ENCODE measurements at places on chromosomes 13 and 19.

- no peak for DNase-seq
These were observed 1.1 kb downstream of the DACH1 start for GRCh38 chr13:71865874-71866334.

- no peak for DNase-seq
These were observed 6.4 kb upstream of the PDE4C start for GRCh38 chr19:18232540-18233223.

- DNase-seq = no peak
These were observed 402.6 kb downstream of the SUCLA2 start for GRCh38 chr13:47598340-47598911.

DNA sequence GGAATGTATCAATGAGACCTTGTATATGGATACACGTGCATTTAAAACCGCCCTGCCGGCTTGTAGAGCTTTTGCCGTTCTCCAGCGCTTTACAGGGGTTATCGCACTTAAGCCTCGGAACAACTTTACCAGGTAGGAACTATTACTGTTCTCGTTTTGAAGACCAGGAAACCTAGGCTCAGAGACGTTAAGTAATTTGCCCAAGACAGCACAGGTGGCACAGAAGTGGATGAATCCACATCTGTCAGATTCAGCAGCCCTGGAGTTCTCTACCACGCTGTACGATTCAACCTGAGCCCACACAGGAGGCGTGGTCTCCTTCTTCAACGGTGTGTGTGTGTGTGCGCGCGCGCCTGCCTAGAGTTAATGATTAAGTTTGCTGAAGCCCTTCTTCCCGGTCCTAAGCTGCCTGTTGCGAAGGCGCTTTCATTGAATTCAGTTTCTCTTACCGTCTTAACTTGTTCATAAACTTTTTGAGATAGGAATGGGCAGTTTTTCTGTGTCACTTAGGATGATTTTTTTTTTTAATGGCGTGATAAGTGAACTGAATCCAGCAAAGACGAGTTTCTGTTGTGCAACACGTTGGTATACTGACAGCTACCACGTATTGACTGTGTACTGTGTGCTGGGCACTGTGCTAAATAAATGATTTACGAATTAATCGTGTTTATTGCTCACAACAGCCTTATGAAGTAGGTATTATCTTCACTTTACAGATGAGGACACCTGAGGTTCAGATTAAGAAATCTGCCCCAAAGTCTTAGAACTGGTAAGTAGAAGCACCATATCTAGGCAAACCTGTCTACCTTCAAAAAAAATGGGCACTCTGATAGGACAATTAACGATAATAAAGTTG, 67.4 kb downstream of the KCNRG start:
- peak; percentile 51 for DNase-seq

DNA sequence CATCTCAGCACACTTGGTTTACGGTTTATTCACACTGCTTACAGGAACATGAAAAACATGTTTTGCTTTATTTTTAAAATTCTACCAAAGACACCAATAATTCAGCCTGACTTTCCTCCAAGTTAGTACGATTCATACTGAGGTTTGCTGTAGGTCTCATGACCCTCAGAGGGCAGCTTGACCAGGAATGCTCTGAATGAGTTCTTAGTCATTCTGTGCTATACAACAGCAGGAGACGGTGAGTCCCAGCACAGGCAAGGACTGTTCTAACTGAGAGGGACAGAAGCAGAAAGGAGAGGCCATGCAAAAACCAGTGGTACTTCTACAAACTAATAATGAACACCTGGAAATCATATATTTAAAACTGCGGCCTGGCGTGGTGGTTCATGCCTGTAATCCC, 6.4 kb downstream of the GRTP1 start:
- DNase-seq = no peak

DNA sequence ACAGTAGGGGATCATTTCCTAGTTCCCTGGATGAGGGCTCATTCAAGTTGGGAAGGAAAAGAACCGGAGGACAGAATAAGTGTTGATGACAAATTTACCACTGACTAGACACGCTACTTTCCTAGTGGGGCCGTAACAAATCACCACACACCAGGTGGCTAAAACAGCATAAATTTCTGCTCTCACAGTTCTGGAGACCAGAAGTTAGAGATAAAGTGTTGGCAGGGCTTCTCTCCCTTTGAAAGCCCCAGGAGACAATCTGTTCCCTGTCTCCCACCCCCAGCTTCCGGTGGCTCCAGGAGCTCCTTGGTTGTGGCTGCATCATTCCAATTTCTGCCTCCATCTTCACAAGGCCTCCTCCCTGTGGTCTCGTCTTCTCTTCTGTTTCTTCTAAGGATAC, 65.4 kb upstream of the ARGLU1 start:
- DNase-seq = no peak

DNA sequence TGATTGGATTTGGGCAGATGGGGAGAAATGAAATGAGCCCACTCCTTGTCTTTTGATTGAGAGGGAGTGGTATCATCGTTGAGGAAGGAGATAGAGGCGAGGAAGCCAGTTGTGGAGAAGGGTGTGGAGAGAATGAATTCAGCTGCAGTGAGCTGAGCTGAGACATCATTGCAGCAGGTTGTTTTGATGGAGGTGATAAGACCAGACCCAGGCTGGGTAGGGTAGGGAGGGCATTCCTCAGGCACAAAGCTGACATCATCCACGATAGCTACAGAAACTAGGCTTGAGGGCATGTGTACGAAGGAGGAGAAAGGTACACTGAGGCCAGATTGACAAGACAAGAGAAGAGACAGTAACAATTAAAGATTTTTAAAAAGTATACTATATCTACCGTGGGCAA, 1500.9 kb upstream of the SLC10A2 start:
- no peak for DNase-seq

DNA sequence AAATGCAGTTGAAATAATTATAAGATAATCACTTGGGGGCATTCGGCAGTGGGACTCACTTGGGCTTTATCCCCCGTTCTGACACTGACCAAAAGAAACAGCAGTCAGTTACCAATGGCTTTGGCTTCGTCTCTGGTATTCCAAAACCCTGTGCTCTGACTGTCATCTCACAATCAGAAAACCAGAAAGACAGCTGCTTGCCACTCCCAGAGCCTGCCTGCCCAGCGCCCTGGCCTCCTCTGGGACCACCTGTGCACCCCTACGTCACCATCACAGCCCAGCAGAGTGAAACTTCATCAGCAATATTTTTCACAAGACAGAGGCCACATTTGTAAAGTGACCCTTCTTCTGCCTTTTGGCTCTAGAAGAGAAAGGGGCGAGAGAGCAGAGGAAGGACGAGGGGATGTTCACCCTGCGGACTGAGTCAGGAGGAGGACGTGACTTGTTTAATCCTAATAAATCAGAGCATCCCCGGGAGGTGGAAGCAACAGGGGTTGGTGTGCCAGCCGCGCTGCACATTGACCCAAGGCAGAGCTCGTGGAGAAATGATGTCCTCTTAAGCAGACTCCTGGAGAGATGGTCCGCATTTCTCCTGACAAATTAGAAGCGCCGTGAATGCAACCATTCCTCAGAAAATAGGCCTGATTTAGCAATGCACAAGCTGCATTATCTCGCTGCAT, 397.8 kb upstream of the ZNF507 start:
- no peak for DNase-seq

GRCh38 chr13:37076818-37077217, 17.3 kb upstream of the SUPT20H start:
- no peak for DNase-seq

DNA sequence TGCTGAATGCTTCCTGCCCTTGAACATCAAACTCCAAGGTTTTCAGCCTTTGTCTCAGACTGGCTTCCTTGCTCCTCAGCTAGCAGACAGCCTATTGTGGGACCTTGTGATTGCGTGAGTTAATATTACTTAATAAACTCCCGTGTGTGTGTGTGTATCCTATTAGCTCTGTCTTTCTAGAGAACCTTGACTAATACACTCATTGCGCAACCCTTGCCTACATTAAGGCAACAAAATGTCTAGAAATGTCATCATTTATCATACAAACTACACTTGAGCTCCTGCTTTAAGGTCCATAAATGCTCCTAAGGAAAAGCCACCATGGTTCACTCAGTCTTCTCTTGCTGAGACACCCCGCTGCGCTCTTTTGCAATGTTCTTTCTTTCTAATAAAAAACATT, 2861.0 kb downstream of the PCDH9 start:
- DNase-seq = no peak

DNA sequence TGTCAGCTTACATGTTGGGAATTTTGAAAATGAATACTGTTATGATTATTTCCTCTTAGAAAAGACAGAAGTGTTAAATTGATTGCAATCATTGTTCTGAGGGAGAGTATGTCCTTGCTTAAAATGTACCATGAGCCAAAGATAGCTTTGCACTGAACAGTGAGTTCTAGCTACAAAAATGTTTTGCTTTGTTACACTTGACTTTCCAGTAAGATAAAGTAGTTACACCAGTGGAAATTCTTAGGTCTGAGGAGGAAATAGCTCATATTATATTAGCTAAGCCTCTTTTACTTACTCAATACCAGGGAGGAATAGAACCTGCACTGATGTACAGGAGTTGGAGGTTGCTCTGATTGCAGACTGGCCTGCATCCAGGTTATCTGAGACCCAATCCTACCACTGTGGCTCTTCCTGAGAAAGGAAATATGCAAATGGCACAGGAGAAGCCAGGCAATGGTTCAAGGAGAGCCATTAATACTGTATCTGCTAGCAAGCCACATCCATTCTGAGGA, 53.0 kb upstream of the FBXL3 start:
- DNase-seq = no peak

DNA sequence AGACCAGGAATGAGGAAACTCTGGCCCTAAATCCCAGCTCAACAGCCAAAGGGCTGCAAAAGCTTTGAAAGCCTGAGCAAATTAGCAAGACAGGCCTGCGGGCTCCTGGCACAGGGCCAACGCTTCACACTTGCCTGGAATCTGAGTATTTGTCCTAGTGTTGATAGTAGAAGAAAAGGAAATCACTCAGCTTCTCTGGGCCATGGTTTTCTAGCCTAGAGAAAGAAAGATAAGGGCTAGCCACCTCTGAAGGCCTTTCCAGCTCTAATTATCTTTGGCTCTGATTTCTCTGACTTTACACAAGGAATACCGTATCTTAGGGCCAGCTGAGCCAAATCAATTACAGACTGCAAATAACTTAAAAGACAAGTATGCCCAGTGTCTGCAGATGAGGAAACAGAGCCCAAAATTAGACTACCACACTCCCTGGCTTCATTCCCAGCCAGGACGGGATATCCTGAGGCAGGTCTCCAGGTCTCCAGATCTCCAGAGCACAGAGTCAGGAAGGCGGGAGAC, 69.6 kb downstream of the STK24 start:
- no peak for DNase-seq

DNA sequence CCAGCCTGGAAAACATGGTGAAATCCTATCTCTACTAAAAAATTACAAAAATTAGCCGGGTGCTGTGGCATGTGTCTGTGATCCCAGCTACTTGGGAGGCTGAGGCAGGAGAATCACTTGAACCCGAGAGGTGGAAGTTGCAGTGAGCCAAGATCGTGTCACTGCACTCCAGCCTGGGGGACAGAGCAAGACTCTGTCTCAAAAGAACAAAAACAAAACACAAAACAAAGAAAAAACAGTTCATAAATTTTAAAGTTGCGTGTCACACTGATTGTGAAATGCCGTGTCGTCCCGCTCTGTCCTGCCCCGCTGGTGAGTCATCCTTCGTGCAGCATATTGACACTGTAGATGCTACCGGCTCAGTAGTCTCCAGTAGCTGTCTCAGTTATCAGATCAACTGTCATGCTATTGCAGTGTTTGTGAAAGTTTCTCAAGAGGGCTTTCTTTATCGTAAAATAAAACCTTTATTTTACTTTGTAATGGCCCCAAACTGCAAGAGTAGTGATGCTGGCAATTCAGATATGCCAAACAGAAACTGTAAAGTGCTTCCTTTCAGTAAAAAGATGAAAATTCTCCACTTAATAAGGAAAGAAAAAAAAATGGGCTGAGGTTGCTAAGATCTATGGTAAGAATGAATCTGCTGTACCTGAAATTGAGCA, 36.4 kb upstream of the IGFL1 start:
- DNase-seq = no peak

DNA sequence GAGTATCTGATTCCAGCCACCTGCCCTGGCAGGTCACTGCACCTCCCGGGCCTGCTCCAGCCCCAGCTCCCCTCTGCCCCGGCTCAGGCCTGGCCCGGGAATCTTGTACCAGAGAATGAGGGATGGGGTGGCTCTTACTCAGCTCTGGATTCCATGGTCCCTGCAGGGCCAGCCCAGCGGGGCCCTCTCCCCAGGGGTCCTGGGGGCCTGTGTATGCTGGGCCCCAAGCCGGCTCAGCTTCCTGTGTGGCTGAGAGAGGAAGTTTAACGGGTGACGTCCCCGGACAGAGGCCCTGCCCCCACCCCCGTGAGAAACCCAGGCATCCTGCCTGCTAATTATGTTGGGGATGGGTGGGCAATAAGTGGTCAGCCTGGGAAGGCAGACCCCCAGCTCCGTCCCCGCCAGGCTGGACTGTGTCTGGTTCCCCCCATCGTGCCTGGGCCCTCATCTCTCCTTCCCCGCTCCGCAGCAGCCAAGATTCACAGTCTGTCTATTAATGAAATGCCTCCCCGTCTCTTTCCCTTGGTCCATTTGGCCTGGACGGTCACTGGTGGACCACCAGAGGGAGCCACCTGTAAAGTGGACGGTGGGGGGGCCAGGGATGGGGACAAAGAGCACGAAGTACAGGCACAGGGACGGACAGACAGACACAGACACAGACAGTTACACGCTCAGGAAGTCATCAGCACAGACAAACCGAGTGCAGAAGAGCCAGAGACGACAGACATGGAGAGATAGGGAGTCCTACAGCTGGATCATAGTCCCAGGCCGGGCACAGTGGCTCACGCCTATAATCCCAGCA, at the start of gene DENND1C:
DENND1C (minus strand) TSS at position 247 of the 802 bp plus-strand sequence; CDS start at position 155, 92 bp downstream.
- DNase-seq = peak; percentile 41

- DNase-seq = no peak
These were observed 837.0 kb downstream of the SLITRK6 start for GRCh38 chr13:84962141-84962750.

GRCh38 chr13:109919715-109920375, 133.5 kb upstream of the IRS2 start:
- no peak for DNase-seq

DNA sequence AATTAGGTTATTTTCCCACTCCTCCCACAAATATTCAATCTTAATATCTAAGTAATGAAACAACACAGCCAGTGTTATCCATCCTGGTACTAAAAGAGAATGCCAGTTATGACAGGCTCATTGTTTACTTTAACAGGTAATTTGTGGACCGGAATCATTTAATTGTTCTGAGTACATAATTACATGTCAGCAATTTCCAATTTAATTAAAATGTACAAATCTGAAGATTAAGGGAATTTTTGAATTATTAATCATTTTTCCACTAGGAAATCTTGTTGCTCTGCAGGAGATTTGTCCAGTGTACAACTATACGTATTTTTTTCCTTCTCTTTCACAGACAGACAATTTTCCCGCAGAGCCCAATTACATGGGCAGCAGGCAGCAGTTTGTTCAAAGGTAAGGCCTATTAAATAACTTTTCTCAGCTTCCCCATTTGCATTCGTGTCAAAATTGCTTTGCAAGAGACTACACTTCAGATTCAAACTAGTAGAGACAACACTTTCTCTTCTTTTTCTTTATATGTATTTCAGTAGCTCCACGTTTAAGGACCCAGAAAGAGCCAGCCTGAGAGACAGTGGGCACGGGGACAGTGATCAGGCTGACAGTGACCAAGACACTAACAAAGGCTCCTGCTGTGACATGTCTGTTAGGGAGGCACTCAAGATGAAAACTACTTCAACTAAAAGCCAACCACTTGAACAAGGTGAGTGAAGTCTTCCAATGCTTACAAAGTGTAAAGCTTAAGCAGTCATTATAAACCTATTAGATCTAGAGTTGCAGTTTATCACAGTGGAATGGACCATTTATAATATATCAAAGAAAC, 34.8 kb downstream of the PCDH17 start:
- no peak for DNase-seq
